ENCODE measurements at places on chromosomes 4 and X.

GRCh38 chrX:118231464-118231863, 114.4 kb upstream of the WDR44 start:
- DNase-seq: no peak

- no peak for DNase-seq
Measured at GRCh38 chr4:147913137-147913536, 181.2 kb downstream of the ARHGAP10 start.

- DNase-seq: no peak
Measured at GRCh38 chr4:1882850-1883271, 11.7 kb downstream of the NSD2 start.

DNA sequence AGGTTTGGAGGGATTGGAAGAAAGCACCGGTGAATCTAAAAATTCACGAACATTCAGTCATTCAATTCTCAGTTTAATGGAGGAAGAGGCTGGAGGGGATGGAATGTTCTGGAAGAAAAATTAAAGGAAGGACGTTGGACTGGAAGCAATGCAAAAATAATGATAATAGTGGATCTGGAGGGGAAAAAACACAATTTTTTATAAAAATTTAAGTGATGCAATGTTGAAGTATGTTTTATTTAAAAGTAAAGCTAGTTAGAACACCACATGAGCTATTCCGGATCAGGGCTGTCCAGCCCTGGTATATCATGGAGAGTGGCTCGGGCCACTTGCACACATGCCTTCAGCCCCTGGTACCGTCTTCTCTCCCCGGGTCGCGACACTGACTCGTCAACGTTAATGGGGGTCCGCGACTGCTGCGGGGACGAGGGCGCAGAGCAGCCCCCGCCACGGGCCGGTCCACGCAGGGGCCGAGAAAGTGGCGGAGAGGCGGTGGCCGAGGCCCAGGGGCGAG, 204.6 kb downstream of the TENM3 start:
- no peak for DNase-seq

DNA sequence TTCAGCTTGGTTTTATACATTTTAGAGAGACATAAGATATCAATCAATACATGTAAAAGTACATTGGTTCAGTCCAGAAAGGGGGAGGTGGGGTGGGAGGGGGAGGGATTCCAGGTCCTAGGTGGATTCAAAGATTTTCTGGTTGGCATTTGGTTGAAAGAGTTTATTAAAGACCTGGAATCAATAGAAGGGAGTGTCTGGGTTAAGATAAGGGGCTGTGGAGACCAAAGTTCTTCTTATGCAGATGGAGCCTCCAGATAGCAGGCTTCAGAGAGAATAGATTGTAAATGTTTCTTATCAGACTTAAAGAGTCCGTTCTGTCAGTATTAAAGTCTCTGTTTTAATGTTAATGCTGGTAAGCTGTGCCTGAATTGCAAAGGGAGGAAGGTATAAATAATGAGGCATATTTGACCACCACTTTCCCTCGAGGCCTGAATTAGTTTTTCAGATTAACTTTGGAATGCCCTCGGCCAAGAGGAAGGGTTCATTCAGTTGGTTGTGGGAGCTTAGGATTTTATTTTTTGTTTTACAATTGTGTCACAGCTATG, 169.9 kb downstream of the AASDH start:
- no peak for DNase-seq

DNA sequence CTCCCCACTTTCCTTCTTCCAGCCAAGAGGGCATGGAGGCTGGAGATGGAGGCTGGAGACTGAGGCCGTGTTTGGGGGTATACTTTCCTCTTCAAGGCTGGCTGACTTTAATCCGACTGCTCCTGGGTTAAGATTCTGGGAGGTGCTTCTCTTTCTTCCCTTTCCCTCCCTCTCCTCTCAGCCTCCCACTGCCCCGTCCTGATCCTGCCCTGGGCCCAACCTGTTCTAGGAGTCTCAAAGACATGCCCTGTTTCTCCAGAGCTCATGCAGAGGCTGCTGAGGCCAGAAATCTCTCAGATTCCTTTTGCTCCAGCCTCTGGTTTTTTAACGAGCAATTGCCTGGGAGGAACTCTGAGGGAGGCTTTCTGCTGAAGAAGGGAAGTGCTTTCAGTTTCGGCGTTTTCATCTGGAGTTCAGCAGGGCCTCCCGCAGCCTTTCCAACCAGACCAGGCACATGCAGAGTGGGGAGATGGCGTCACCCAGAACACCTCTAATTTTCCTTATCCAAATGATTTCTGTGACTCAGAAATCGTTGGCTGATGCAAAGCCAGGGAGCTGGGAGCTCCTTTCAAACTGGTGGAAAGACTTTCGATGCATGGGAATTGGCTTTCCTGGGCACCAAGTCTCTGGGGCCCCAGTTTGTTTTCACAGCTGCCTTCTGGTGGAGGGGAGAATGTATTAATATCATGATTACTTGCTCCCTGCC, 34.5 kb upstream of the FAM9C start:
- DNase-seq: no peak

DNA sequence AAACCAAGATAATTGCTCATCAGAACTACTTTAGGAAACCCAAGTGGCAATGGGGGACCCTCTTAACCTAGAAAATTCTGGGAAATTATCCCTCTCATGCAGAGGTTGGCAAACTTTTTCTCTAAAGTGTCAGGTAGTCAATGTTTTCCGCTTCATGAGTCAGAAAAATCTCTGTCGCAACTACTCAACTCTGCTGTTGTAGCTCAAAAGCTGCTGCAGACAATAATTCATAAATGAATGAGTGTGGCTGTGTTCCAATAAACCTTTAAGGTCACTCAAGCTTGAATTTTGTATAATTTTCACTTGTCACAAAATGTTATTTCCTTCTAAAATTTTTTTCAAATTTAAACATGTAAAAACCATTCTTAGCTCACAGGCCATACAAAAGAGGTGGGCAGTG, 193.4 kb upstream of the MID1 start:
- no peak for DNase-seq

- DNase-seq: no peak
Measured at GRCh38 chr4:140617499-140618248, 48.9 kb upstream of the UCP1 start.

DNA sequence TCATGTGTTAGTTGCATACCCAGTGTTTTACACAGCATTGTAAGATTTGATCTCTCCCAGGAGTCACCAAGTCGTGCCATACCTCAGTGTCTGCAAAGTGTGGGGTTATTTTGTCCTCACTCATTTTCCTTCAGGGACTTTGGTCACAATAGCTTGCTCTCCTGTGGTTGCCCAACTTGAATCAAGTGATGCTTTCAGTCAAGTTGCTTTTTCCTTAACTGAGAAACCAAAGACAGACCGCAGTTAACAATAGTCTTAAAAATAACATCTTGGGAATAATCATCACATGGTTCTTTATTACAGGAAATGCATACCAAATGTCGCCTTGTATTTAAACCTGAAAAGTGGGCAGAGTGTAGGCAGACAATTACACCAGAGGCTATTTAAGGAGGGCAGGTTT, 44.5 kb upstream of the NDP start:
- no peak for DNase-seq

DNA sequence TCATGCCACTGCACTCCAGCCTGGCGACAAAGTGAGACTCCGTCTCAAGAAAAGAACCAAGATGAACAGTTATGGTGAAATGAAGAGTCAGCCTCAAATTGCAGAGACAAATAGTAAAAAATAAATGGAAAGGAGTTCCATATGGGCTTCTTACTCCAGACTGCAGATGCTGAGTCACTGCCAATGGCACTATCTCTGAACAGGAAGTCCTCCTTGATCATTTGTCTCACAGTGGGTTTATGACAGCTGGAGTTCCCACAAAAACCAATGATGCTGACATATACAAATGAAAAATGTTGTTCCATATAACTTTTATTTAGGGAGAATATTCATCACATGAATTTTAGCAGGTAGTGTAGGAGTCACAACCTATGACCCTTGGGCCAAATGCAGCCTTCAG, 631.6 kb downstream of the PCDH18 start:
- no peak for DNase-seq

- DNase-seq: peak; percentile 46
Measured at GRCh38 chr4:155025762-155026457, 182.5 kb upstream of the NPY2R start.

DNA sequence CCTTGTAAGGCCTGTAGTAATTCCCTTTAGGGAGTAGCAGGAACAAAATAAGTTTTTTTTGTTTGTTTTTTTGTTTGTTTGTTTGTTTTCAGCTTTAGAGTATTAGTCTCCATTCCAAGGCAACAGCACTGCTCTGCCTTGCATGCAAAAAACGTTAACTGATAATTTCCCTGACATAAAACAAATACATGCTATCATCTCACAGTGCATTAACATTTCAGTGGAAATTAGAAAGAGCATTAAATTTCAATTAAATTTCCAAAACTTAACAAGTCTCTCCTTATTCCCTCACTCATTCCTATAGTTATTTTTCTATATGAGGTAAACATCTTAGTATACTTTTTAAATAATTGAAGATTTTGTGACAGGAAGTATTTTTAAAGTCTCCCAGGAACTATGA, 378.4 kb upstream of the PCDH7 start:
- DNase-seq: no peak

- DNase-seq: no peak
Measured at GRCh38 chrX:18929775-18930174, 54.1 kb downstream of the PHKA2 start.
